Mesendoderm (in vitro differentiated cells): ENCODE measurements at places on chromosomes 1 and 21.

DNA sequence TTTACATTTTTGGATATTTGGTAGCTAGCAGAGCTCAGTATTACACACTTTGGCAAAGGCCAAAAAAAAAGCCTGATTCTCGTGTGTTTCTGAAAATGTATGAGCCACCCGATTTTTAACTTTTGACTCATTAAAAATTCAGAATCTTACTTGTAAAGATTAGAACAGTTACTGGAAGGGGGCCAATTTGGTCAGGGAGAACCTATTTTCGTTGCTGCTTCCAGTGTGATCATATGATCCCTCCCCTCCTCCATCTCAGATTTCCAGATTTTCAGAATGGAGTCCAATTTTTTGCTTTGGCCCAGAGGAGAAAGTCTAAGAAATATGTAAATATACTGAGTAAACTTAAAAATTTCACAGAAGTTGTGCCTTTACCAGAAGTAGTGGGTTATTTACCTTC lies 3.2 kb upstream of the OR2AK2 start:
- no peak for DNase-seq

- DNase-seq = no peak
These were observed 112.1 kb downstream of the ST6GALNAC3 start for GRCh38 chr1:76186554-76187170.

- no peak for DNase-seq
These were observed 290.8 kb upstream of the ESRRG start for GRCh38 chr1:217014066-217014465.

DNA sequence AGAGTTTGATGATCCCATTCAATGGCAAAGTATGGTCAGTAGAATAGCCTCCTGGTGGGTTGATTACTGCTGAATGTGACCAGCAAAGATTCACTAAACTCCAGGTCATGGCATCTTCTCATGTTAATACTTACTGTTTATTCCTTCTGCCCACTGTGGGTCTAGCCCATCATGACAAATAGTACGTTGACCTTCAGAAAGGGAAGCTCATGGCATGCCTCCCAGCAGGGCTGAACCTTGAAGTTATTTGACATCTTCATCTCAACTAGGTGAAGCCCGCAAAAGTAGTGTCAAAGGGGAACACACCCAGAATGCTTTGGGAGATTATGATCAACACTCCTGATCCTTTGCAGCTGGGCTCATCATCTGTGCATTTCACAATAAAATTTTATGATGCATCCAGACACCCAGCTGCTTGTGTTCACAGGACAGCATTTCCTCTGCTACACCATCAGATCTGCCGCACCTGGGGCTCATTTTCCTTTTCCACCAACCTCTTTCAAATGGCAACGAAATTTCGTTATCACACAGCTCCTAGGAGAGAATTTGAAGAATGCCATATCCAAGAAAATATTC lies 49.6 kb downstream of the HLX start:
- DNase-seq = no peak

GRCh38 chr1:178684542-178685000 lies 40.5 kb upstream of the RALGPS2 start:
- DNase-seq = no peak

DNA sequence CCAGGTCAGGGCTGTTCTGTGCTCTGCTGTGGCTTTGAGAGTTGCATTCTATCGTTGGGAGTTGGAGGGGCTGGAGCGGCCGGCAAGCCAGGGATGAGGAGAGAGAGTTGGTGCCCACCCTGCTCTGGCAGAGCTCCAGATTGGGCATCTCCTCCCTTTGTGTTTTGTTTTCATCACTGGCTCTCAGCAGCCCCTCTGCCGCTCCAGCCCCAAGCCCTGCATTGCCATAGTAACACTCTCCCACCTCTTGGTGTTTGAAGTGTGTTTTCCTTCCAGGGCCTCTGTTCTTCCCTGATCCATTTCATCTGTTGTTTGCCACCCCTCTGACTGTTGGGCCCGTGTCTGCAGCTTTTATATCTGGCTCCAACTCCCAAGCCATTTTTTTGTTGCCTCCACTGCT lies 152.7 kb downstream of the URB2 start:
- no peak for DNase-seq

DNA sequence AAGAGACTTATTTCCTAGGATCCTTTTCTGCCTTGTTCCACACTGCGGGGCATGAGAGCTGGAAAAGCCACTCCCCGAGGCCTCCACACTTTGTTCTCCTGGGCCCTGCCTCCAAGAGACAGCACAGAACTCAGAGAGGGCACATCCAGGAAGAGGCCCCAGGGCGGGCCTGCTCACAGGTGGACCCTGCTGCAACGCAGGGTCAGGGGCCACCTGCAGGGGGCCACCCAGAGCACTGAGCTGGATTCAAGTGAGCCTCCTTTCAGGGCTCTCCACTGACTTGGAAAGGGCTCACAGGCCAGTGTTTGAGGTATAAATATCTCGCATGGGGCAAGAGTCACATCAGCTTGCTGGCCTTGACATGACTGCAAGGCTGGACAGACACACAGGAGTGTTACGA lies 4.8 kb downstream of the RGS16 start:
- peak; percentile 63 for DNase-seq

DNA sequence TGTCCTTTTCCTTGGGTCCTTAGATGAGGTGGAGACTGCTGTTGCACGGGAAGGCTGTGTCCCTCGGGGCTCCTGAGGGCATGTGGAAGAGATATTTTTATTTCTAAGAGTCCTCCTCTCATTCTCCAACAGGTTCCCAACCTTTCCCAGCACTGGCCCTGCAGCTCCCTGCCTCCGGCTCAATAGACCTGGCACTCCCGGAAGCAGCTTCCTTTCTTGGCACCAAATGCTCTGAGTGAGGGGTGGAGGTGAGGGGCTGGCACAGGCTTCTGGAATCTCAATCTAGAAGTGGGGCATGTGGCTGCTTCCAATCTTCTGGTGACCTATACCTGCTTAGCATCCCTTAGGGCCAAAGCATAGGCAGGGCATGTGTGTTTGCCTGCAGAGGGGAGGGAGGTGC lies 4.5 kb downstream of the ETV3L start:
- DNase-seq = no peak
